K562 (cell line): ENCODE measurements at places on chromosomes 5 and 9. TPM values are rescaled to one million over a fixed set of nuclear protein-coding genes. Genes with fewer than 3 reads are reported as not detected.

The ANKRD31 gene
- 0.04 and 0.07 TPM in 2 replicates for total RNA-seq

DNA sequence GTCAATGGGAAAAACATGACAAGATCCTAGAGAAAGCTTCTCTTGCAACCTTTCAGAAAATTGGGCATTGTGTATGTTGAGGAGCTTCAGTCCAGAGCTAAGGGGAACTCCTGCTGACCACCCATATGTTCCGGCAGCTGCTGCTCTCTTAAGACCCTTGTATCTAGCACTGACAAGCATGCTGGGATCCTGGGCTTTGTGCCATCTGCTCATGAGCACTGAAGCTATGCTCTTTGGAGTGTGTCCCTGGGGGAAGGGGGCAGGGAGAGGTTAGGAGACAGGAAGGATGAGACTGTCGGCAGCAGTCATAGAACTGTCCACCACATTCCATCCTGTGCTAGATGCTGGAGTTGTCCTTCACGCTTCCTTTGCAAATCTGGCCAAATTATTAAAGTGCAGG is 109.3 kb downstream of the JAKMIP2 start:
- H3K36me3 ChIP-seq: no peaks in the 10 kb centered on the region
- H3K4me3 ChIP-seq: no peak overlapping the region
- no peak for DNase-seq
- H3K27ac ChIP-seq: no peak overlapping the region
- H3K27me3 ChIP-seq: no peaks in the 10 kb centered on the region
- H3K4me1 ChIP-seq: no peaks in the 10 kb centered on the region

GRCh38 chr5:166625210-166625865 is 1666.1 kb upstream of the WWC1 start:
- no peak overlapping the region for H3K27ac ChIP-seq
- no peak for DNase-seq
- no peaks in the 10 kb centered on the region for H3K36me3 ChIP-seq
- no peaks in the 10 kb centered on the region for H3K27me3 ChIP-seq
- no peaks in the 10 kb centered on the region for H3K4me1 ChIP-seq

- H3K27ac ChIP-seq: no peak overlapping the region
- no peaks in the 10 kb centered on the region for H3K27me3 ChIP-seq
- no peak overlapping the region for H3K4me3 ChIP-seq
- no peaks in the 10 kb centered on the region for H3K4me1 ChIP-seq
- no peaks in the 10 kb centered on the region for H3K36me3 ChIP-seq
Measured at GRCh38 chr5:171966270-171966669, 40.2 kb downstream of the FBXW11 start.

GRCh38 chr5:57193757-57194413 is 20.0 kb downstream of the GPBP1 start:
- no peak overlapping the region for H3K27ac ChIP-seq
- H3K27me3 ChIP-seq: no peaks in the 10 kb centered on the region
- DNase-seq: no peak
- peaks cover 3% of the 10 kb centered on the region; the same call in 1 of the 2 replicates for H3K4me1 ChIP-seq
- H3K36me3 ChIP-seq: peaks cover 34% of the 10 kb centered on the region; the same call in 1 of the 3 replicates

GRCh38 chr5:154455585-154455984 is 9.8 kb downstream of the SAP30L start:
- H3K27ac ChIP-seq: no peak overlapping the region
- H3K4me3 ChIP-seq: no peak overlapping the region
- H3K4me1 ChIP-seq: no peaks in the 10 kb centered on the region
- H3K27me3 ChIP-seq: no peaks in the 10 kb centered on the region

- H3K4me1 ChIP-seq: no peaks in the 10 kb centered on the region
- H3K4me3 ChIP-seq: no peak overlapping the region
- H3K27ac ChIP-seq: no peak overlapping the region
- H3K36me3 ChIP-seq: no peaks in the 10 kb centered on the region
Measured at GRCh38 chr9:36935768-36936497, 98.1 kb downstream of the PAX5 start.

DNA sequence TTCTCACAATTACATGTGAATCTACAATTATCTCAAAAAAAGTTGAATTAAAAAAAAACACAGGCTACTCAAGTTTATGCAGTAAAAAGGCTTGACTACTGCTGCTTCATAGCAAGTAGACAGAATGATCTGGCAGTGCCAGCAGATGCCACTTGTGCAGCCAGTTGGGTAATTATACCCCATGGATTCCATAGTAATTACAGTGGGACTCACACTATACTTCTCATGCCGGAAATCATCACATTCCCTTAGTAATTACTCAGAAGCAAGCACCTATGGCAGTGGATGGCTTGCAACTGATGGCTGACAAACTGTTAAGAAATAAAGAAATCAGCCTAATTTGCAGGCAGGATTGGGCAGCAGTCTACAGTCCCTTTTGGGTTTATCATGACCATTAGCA is 463.2 kb upstream of the KLF4 start:
- H3K36me3 ChIP-seq: no peaks in the 10 kb centered on the region
- H3K27ac ChIP-seq: no peak overlapping the region
- H3K4me1 ChIP-seq: no peaks in the 10 kb centered on the region

DNA sequence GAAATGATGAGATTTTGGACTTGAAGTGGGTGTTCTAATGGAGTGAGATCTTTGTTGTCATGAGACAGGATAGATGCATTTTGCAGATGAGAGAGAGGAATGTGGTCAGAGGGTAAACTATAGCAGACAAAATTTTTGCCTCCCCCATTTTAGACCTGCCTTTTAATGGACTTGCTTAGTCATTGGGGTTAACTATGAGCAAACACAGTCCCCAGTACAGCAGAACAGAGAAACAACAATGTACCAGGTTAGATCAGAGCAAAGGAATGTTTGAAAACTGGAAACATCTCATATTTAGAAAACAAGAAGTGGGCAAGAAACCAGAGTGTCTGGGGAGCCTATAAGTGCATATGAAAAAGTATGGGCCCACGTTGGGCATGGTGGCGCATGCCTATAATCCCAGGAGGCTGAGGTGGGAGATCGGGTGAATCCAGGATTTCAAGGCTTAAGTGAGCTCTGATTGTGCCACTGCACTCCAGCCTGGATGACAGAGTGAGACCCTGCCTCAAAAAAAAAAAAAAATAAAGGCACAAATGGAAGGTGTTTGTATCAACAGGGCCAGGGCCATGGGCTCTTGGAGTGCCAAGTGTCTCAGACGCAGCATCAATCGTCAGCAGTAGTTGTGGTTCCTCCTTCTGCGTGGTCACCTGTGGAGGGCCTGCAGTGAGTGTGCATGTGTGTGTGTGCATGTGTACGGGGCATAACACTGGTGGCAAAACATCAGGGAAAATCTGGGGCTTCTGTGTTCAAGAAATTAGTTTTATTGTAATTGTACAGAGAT is 214.4 kb upstream of the S1PR3 start:
- H3K27ac ChIP-seq: 0 out of 3 replicates have a peak overlapping the region, but pooled peaks have one; percentile 19
- peak; percentile 17 for DNase-seq
- H3K4me1 ChIP-seq: peaks cover 53% of the 10 kb centered on the region
- no peaks in the 10 kb centered on the region for H3K27me3 ChIP-seq
